Stimulated activated CD4-positive, alpha-beta T cell treated with anti-CD3 and anti-CD28 coated beads, Interleukin-15, amount 100 ng/mL, for 24 hours (primary cell): ENCODE measurements at places on chromosomes 3 and 15.

DNA sequence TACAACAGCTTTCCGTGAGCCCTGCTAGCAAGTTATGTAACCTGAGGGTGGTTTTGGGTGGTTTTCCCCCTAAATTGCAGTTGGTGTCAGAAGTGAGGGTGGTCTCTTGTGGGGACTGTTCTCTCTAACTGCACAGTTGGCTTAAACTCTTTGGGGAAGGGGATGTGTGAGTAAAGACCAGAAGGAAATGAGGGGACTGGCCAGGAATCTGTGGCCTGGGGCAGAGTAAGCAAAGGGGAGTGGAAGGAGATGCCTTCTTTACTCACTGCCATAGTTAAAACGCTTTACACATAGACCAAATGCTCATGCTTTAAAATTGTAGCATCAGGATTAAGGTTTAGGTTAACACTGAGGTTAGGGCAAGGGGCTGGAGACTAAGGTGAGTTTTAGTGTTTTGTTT, 21.2 kb upstream of the XIRP1 start:
- DNase-seq, result no peak

DNA sequence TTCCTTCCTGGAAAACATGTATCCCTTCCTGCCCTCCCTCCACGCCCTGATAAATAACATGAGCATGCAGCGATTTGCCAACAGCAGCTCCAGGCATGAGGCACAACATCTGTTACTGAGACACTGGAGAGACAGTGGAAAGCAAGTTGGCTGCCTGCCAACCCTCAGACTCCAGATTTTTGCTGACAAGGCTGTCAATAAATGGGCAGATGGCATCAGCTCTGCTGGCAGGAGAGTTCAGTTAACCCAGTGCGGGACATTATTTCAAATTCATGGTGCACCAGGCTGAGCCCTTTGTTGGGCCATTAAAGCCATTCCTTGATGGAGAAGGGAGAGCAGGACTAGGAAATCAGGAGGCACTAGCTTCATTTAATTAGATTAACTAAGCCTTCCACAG, 293.3 kb downstream of the MEX3B start:
- peak; percentile 4 for DNase-seq

GRCh38 chr3:16359331-16359730, 94.3 kb downstream of the OXNAD1 start:
- DNase-seq, result no peak

- DNase-seq, result no peak
Observed at GRCh38 chr15:62445244-62445643, 280.2 kb upstream of the C2CD4B start.

GRCh38 chr3:164460851-164461250, 617.4 kb downstream of the SI start:
- no peak for DNase-seq

DNA sequence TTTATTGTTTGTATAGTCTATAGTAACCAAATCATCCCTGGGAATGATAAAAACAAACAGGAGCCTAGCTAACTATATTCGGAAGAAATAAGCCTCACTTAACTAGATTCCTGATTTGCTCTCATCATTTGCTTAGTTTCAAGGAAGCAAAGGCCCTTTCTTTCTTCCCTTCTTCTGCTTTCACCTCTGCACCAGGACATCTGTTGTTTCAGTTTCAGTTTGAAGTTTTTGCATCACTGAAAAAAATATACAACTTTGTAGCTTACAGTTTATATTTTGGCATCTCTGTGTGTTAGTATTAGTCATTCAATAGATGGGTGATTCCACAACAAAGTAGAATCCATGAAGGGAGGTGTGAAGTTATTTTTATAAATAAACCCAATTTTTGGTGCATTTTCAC, 113.6 kb upstream of the SNTN start:
- DNase-seq, result no peak
